ENCODE measurements at places on chromosomes 7 and 10.

GRCh38 chr7:158033196-158033595 lies 554.4 kb downstream of the PTPRN2 start:
- DNase-seq, result no peak

GRCh38 chr10:50613150-50613549 lies 10.6 kb downstream of the SGMS1 start:
- no peak for DNase-seq

GRCh38 chr10:86172301-86172700 lies 194.3 kb downstream of the GRID1 start:
- DNase-seq, result no peak

- DNase-seq, result no peak
These were observed 178.2 kb downstream of the FGFR2 start for GRCh38 chr10:121420006-121420405.

- no peak for DNase-seq
These were observed 1017.5 kb downstream of the SORCS1 start for GRCh38 chr10:106147021-106147420.

DNA sequence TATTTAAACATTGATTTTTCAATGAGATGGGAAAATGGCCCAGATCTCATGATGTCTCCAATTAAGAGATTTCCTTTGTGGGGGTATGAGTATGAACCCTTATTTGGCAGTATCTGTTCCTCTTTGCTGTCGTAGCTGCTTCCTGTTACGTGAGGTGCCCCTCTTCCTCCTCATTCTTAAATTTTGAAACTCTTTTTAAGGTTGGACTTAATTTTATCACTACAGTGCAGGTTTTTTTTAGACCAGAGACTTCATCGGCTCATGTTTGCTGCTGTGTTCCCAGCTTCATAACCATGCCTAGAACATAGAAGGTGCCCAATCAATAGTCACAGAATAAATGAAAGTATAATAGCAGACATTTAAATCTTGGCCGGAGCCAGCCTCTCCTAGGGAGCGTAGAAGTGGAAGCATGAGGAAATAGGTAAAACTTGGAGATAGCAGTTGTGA lies 2.4 kb downstream of the MIOS start:
- no peak for DNase-seq

GRCh38 chr10:3881622-3882021 lies 96.6 kb upstream of the KLF6 start:
- DNase-seq, result no peak

GRCh38 chr7:69608878-69609277 lies 10.6 kb downstream of the AUTS2 start:
- DNase-seq, result no peak

GRCh38 chr10:27743012-27743876 lies 2.4 kb downstream of the MKX start:
- DNase-seq, result no peak

GRCh38 chr7:151755131-151755801 lies 121.6 kb downstream of the PRKAG2 start:
- no peak for DNase-seq

- no peak for DNase-seq
These were observed 2.0 kb downstream of the IGFBP1 start for GRCh38 chr7:45890125-45890901.

- no peak for DNase-seq
These were observed 24.7 kb upstream of the ST8SIA6 start for GRCh38 chr10:17479015-17479615.

GRCh38 chr7:47956220-47956619 lies 8.0 kb upstream of the PKD1L1 start:
- no peak for DNase-seq

DNA sequence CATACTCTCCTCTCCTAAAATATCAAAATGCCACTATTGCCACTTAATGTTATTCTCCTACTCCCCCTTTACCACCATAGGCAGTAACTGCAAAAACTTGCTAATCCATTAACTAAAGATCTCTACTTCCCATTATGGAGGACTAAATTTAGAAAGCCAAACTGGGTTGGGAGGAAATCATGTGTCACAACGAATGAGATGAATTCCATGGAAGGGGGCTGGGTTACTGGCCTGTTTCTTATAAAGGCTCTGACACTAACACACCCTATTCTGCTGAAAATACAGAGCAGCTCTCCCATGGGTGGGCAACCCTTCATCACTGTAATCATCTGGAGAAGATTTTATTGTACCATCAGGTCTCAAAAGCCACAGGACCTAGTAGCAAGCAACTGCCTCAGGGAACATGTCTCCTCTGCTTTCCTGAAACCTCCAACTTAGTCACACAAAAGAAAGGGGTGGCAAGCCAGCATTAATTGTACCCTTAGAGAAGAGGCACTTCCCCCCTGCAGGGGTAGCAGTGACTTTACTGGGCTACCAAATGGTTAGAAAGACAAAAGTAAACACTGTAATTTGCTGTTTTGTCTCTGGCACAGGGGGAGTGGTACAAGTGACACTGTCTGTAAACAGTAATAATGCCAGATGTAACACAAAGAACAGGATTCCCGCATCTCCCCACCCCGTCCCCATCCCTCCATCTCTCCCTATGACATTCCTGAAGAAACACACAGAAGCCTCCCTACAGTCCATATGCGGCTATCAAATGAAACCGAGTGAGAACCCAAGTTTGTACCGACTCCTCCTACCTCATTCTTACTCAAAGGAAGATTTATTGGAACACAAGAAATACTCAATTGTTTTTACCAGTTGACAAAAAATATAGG lies 81.6 kb downstream of the ARMH3 start:
- no peak for DNase-seq

DNA sequence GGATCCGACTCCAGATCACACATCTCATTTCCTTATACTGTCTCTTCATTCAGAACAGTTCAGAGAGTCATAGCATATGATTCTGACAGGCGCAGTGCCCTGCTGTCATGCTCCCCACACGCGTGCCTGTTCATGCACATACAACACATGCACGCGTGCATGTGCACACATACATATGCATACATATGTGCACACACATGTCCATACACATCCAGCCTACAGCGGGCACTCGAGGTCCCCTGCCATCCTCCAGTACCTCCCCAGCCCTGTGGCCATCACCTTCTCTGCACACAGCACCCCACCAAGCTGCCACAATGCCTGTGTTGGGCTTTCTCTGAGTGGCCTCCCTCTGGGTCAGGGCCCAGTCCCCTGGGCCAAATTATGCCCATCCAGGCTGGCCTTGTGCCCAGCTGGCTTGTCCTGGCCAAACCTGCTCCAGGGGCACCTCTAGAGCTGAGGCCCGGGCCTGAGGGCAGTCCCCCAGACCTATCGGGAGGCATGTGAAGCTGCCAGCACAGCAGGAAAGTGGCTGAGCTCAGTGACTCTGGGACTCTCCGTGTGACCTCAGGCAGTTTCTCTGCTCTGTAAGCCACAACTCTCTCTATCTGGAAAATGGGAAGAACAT lies 49.4 kb upstream of the RET start:
- DNase-seq, result no peak

DNA sequence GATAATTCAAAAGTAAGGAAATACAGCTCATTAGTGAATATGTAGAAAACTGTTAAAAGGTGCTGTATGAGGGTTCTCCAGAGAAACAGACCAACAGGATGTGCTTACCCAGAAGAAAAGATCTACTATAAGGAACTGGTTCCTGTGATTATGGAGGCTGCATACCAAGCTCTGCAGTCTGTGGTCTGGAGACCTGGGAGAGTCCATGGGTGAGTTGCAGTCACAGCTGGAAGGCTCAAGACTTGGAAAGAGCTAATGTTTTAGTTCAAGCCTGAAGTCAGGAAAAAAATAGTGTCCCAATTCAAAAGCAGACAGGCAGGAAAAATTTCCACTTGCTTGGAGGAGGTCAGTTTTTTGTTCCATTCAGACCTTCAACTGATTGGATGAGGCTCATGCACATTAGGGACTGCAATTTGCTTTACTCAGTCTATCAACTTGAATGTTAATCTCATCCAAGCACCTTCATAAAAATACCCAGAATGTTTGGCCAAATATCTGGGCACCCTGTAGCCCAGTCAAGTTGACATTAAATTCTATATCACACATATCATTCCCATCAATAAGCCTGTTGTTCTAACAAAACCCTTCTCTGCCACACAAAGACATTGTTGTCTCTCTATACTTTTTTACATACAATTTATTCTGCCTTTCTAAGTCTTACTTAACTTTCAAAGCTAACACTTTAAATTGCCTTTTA lies 197.9 kb upstream of the KLF6 start:
- no peak for DNase-seq

DNA sequence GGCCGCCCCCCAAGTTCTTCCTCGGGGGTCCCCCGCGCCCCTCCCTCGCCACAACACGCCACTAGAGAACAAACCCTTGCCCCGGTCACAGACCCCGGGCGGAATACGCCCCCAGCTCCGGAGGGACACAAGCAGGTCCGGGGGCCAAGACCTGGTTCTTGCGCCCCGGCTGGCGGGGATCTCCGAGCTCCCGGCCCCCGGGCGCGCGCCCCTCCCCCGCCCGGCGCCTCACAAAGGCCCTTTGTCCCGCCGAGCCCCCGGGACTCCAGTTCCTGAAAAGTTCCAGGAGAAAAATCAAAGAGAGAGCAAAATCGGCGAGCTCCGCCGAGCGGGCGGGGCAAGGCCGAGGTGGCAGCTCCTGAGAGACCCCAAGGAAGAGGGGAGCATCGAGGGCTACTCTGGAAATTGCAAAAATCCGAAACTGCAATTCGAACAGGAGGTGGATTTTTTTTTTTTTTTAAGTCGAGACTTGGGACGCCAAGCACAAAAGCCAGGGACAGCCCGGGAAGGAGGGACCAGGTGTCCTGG lies 4.0 kb downstream of the TNRC18 start:
- DNase-seq, result no peak

- no peak for DNase-seq
These were observed 50.2 kb downstream of the ELFN1 start for GRCh38 chr7:1720326-1720725.

GRCh38 chr10:117218654-117219053 lies 21.4 kb downstream of the KCNK18 start:
- no peak for DNase-seq

DNA sequence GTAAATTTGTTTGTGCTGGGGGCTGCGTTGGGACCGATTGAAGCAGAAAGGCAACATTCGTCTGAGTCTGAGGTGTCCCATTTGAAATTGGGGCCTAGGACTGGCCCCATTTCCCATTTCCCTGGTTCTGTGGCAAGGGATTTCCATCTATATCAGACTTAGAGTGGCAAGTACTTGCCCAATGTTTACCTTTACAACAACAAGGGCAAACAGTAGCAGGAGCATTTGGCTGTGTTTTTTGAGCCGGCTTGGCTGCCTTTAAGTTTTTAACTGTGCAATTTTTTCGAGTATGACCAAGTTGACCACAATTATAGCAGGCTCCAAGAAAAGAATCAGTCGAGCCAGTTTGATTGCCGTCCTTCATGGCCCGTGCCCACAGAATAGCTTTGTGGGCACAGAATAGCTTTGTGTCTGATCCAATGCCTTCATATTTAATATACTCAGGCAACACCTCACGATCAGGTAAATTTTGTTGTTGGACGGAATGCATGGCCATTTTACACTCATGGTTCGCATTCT lies 4.7 kb upstream of the CYP17A1 start:
- no peak for DNase-seq

GRCh38 chr7:41058986-41059741 lies 643.7 kb downstream of the INHBA start:
- no peak for DNase-seq

GRCh38 chr10:119595676-119596515 lies 868 bp downstream of the TIAL1 start:
- DNase-seq, result no peak

DNA sequence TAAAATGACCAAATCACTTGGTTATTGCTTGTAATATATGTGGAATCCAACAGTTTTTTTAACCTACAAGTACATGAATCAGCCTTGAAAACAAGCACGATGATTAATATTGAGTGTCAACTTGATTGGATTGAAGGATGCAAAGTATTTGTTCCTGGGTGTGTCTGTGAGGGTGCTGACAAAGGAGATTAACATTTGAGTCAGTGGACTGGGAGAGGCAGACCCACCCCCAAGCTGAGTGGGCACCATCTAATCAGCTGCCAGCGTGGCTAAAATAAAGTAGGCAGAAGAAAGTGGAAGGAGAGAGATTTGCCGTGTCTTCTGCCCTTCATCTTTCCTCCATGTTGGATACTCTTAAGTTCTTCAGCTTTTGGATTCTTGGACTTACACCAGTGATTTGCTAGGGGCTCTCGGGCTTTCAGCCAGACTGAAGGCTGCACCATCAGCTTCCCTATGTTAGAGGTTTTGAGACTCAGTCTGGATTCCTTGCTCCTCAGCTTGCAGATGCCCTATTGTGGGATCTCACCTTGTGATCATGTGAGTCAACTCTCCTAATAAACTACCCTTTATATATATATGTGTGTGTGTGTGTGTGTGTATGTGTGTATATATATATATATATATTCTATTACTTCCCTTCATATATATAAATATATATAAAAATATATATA lies 118.4 kb upstream of the WDR11 start:
- DNase-seq, result no peak

GRCh38 chr7:13309535-13309934 lies 622.1 kb downstream of the ARL4A start:
- DNase-seq, result no peak

- DNase-seq, result no peak
These were observed 178.8 kb downstream of the NEURL1 start for GRCh38 chr10:103672345-103672744.

- DNase-seq, result no peak
These were observed 4.6 kb downstream of the PALD1 start for GRCh38 chr10:70482982-70483760.

DNA sequence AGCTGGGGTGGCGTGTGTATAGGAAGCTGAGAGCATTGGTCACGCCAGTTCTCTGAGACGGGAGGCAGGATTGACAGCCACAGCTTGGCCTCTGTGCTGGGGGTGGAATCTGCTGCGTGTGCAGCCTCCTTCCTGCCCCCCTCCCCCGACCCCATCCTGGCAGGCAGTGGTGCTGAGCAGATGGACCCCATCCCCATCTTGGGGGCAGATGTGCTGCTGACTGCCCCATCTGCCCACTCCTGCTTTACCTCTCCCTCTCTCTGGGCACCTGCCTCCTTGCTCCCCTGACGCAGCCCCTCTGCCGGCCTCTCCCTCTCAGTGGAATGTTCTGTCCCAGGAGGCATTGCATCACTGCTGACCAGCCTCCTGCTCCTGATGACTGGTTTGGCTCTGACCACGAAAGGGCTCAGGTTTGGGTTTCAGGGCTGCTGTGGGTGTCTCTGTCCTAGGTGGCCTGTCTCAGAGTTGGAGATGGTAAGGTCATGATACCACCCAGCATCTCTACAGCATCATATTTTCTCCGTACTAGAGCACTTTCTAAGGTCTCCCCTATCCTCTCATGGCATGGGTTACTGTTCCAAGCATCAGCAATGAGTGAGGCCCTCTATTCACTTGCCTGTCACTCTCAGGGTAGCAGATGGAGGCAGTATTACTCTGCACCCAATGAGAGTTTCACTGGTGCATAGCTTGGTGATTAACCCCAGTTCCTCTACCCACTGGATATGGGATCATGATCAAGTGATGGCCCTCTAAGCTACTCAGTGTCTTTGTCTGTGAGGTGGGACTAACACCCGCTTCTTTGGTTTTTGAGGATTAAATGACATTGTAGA lies 81.9 kb downstream of the RBM20 start:
- DNase-seq, result peak; percentile 44

- no peak for DNase-seq
These were observed 562.8 kb downstream of the SUGCT start for GRCh38 chr7:40697653-40698052.

- no peak for DNase-seq
These were observed 221.7 kb downstream of the KLF6 start for GRCh38 chr10:3563298-3563697.

GRCh38 chr10:115963848-115964247 lies 309.2 kb downstream of the GFRA1 start:
- DNase-seq, result no peak

- no peak for DNase-seq
These were observed 14.8 kb upstream of the ANKRD1 start for GRCh38 chr10:90935581-90936275.

GRCh38 chr7:29844559-29844958 lies 38.3 kb downstream of the WIPF3 start:
- DNase-seq, result no peak

Data from HuH-7 (cell line).